NCI-H2029 treated with DMSO at 0.1 percent for 48 hours (cell line): ENCODE measurements at places on chromosomes 6 and 20.
A peak's percentile ranks its signal among the peaks of the same experiment; 100 is the strongest.

DNA sequence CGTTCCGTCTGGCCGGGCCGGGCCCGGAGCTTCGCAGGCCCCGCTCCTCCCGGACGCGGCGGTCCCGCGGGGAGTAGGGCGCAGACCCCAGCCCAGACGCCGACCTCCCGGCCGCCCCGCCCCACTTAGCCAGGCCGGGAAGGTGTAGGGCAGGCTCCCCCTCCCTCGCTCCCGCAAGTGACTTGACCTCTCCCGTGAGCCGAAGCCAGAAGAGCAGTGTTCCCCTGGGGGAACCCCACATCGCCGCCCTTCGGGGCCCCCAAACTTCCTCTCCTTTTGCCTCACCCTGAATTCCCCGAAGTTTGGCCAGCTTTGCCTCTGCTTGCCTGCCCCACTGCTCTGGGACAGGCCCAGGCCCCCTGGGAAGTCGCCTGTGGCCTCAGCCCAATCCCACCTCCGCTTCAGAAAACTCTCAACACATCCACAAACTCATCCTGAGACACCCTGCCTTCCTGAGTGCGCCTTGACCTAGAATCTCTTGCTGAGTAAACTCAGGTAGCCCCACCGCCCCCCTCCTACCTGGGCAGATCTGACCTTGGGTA is 524 bp upstream of the NOL4L start:
- no peak for DNase-seq

- no peak for DNase-seq
Observed at GRCh38 chr6:167990016-167990945, 7.2 kb upstream of the KIF25 start.

DNA sequence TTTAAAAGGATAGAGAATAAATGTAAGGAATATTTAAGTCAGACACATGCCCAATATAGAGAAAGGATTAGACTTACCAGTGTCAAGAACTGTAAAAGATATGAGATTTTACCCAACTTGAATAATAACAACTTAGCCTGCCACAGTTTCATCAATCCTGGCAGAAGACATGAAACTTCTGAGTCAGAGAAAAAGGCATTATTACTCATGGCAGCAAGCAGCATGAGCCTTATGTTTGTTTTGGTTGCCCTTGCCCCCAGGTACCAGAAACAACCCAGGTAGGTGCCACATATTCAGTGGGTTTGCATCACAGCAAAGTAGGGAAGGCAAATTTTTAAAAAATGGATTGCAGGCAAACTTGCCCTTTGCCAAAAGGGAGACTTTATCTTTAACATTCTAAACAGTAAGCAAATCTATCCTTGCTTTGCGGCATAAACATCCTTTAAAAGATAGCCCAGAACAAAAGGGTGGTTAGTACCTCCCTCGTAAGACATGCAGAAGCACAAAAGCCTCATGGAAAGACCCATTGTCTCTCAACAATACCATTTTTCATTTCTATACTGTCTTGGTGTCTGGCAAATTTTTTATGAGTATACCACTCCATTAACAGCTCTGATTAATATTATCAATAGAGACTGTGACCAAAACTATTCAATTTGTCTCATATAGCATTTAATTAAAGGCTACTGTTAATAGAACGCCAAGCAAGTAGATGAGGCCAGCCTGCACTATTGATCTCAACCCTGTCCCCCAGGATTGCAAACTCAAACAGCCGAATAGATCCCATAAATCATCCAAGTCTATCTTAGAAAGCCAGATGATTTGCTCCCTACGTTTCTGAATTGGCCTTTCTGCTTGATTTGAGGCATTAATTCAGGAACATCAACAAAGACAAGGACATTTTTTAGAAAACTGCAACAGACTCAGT is 185.1 kb downstream of the COL19A1 start:
- no peak for DNase-seq

DNA sequence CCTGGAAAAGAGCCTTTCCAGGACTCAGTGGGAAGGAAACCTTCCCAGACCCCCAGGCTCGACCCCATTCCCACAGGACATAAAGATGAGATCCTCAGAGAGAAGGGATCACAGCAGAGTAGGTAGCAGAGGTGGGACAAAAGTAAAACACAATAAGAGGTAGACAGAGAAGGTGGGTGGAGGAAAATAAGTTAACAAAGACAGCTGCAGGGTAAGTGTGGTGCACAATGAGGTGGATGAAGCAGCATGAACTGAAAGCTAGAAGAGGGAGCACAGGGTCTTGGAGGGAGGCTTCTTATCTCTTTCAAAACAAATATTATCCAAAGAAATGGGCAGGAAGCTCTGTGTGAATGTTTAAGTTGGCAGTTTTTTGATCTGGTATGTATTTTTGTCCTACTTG is 14.0 kb upstream of the MAP7 start:
- DNase-seq = no peak

DNA sequence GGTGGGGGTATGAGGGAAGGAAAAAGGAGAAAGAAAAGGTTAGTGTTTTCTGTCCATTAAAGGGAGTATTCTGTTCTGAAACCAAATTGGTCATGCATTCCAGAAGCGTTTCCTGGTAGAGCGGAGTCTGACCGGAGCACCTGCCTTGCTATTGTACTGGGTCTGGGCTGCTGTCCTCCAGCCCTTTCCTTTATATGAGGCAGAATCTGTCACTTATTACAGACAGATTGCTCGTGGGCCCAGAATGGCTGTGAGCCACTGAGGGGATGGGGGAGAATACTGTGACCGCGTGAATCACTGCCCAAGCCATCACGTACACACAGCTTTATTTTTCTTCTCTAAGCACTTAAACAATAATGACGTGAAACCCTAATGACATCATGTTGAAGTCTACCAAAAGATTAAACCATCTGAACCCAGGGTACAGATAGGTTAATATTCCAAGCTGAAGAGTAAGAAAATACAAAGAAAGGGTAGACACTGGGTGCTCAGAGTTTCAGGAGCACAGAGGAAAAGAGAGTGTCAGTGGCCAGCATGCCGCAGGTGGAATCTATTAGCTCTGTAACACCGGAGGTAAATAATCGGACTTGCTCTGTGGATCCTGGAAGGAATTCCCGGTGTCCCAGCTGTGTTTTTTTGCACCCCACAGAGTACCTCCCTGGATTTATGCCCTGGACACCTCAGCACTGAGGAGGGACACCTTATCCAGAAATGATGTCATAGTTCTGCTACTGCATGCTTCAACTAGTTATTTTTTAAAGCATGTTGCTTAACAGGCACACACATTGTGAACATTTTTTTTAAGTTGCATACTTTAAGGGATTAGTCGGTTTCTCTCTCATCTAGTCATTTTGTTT is 573.3 kb downstream of the PKHD1 start:
- no peak for DNase-seq

- DNase-seq = no peak
Observed at GRCh38 chr6:11280394-11280793, 47.9 kb upstream of the NEDD9 start.

GRCh38 chr6:135054226-135054568 is 425 bp downstream of the HBS1L start:
- DNase-seq = peak; percentile 29

- DNase-seq = no peak
Observed at GRCh38 chr20:56453352-56453751, 15.1 kb upstream of the RTF2 start.

DNA sequence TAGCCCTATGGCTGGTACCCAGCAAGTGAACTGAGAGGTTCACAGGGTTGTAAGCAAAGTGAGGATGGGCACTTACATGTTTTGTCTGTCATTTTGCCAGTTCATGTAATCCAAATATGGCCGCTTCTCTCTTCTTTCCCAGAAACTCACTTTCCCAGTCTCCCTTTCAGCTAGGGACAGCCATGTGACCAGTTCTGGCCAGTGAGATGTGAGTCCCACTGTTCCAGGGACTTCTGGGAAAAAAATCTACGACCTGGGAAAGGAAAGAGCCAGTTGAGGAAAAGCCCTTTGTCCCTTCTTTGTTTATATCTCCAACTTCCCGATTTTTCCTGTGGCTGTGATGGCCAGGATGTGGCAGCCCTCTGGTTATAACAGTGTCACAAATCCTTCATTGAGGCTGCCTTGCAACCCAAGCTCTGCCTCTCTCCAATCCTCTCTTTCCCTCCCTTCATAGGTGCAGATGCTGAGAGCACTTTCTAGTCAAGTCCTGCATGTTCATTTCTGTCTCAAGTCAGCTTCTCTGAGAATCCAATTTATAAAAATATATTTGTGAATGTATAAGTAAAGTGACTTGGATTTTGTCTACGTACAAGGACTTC is 148.6 kb upstream of the ZFP64 start:
- no peak for DNase-seq

- DNase-seq = no peak
Observed at GRCh38 chr6:112781241-112781640, 434.1 kb downstream of the RFPL4B start.

DNA sequence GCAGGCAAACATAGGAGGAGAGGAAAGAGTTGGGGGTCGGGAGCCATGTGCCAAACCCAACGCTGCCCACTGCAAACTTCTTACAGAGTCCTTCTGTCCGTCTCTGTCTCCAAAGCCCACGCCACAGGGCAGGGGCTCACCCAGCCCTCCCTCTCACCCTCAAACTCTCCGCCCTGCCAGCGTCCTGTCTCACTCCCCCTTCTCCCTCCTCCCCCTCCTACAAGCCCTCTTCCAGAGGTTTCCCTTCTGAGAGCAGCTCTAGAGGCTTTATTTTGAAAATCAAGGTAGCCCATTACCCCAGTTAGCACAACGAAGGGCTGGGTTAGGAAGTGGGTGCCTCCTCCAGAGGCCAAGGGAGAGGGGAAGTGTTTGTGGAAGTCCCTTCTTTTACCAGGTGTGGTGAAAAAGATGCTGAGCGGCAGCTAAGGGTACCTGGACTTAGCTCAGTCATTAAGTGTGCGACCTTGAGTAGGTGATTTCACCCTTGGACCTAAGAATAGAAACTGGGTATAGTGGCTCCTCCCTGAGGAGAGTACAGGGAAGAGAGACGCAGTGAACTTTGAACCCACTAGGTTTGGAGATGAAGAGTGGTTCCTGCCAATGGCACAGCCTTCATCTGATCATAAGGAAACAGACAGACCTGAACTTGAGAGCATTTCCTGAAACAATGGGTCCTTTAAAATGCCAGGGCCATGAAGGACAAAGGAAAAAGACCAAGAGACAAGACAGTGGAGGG is 123.8 kb downstream of the BANF2 start:
- no peak for DNase-seq

DNA sequence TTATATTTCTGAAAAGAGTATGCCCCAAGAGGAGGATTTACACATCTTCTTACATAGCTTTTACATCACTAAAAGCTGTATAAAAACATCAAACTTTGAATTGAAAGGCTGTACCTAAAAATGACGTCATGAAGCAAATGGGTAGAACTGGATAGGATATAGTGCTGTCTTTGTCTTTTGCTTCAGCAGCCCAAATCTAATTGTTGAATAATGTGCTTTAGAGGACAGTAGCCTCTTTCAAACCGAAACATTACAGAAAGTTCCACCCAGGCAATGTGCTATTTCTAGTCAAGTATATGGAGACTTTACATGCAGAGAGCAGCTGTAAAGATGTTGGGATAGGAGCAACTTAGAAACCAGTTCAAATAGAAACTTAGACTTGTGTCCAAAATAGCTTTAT is 51.9 kb downstream of the ADGRG6 start:
- DNase-seq = no peak

DNA sequence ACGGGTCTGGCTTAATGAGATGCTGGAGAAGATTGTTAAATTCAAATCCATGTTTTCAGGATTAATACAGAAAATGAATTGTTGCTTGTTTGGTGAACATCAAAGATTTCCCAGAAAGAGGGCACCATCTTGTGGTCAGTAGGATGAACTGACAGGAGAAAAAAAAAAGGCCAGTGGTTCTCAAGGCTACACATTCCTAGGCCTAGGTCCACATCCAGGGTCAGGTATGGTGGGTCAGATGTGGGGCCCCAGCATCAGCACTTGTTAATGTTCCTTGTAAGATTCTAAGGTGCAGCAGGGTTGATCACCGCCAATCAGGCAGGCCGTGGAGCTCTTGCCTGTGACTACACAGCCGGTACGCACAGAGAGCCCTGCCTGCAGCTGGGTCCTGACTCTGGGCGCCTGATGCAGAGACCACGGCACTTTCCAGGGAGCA is 34.0 kb upstream of the FOXO3 start:
- peak; percentile 48 for DNase-seq
